Fibroblast of skin of right biceps (primary cell): ENCODE measurements at places on chromosomes 2 and 18.

DNA sequence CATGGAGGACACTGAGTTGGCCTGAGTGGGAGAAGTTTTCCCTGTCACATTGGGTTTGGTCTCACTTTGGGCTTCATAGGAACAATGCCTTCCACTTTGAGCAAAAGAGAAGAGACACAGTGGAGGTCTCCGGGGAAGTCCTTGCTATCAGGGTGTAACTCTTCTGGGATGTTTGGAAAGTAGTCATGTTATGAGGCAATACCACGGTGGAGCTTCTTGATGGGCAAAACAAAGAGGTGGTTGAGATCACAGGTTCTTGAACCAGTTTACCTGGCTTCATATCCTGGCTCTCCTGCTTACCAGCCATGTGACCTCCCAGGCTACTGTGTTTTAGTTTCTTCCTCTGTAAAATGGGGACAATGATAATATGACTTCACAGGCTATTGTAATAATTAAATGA is 478.6 kb downstream of the SLC4A3 start:
- DNase-seq = no peak

- no peak for DNase-seq
These were observed 38.3 kb downstream of the SLC40A1 start for GRCh38 chr2:189542145-189542882.

DNA sequence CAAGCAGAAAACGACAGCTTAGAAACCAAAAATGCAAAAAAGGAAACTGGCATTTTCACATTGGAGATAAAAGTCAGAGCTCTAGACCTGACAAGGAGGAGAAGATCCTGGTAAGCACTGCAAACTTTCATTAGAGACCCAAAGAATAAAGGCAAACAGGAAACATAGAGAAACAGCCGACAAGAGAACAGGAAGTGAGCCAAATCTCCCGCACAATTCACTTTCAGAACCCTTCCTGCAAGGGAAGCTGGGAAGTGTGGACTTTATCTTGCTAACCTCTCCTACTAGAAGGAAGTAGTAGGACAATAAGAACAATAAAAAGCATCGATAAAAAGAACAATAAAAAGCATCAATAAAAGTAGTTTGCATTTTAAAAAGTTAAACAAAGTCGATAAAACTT is 417.8 kb upstream of the SPHKAP start:
- no peak for DNase-seq

DNA sequence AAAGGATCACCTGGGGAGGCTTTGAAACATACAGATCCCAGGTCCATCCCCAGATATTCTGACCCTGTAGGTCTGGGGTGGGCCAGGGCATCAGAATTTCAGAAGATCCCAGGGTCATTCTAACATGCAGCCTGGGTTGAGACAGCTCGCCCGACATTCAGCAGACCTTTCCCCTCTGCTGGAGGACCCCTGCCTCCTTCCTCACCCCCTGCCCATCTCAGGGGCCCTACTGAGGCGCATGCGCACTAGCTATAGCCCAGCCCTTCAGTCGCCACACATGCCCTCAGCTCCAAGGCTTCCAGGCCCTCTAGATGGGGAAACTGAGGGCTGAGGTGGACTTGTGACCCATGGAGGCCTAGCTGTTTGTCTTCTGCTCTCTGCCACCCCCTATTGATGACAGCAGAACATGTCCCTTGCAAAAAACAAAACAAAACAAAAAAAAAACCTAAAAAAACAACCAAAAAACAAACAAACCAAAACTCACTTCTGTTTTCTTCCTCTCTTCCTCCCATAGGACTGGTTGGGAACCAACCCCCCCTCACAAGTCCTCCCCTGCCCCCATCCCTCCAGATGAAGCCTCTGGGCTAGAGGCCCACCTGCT is 91.3 kb downstream of the ZBTB7C start:
- no peak for DNase-seq

- DNase-seq = no peak
These were observed 14.2 kb downstream of the ST8SIA3 start for GRCh38 chr18:57366528-57367081.

DNA sequence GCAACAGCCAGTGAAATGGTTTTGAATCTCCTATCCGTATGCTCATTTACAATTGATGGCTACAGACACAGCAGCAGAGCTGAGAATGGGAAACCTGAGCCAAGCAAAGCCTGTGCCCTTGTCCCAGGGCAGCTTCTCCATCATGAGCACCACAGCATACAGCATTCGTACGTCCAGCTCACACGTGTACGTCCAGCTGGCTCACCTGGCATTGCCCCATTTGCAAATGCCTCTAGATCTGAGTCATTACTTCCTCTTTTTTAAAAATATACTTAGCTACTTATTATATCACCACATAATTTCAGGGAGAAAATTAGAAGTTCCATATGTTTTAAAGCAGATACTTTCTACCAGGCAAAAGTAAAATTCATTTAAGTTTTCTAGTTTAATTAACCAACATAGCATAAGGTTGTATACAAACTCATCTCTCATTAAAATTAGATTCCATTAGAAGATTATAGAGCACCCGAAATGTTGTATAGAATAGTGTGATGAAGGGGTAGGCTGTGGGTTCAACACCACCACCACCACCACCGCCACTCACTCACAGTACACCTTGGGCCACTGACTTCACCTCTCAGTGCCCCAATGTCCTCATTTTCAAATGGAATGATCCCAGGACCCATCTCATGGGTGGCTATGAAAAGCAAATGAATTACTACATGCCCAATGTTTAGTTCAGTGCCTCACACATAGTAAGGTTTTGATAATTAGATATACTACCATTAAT is 31.4 kb upstream of the TMEM177 start:
- peak; percentile 22 for DNase-seq
